ENCODE measurements at places on chromosomes 5 and 9.

GRCh38 chr9:34446468-34446891 lies 11.9 kb downstream of the FAM219A start:
- no peak for DNase-seq

DNA sequence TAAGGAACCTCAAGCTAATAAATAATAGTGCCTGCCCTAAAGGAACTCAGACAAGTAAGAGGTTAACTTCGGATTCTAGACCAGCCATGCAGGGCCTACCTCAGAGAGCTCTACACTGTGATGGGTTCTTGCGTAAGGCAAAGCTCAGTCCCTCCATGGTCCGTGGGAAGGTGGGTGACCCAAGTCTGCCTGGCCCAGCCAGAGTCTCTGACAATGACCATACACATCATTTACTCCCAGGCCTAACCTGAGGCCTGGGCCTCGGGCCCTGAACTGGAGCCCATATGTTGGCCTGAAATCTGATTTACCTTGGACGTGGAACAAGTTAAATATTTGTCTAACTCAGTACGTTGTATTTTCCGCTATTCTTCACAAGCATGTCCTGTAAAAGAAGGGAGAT lies 55.1 kb downstream of the TMEM174 start:
- DNase-seq, result no peak

DNA sequence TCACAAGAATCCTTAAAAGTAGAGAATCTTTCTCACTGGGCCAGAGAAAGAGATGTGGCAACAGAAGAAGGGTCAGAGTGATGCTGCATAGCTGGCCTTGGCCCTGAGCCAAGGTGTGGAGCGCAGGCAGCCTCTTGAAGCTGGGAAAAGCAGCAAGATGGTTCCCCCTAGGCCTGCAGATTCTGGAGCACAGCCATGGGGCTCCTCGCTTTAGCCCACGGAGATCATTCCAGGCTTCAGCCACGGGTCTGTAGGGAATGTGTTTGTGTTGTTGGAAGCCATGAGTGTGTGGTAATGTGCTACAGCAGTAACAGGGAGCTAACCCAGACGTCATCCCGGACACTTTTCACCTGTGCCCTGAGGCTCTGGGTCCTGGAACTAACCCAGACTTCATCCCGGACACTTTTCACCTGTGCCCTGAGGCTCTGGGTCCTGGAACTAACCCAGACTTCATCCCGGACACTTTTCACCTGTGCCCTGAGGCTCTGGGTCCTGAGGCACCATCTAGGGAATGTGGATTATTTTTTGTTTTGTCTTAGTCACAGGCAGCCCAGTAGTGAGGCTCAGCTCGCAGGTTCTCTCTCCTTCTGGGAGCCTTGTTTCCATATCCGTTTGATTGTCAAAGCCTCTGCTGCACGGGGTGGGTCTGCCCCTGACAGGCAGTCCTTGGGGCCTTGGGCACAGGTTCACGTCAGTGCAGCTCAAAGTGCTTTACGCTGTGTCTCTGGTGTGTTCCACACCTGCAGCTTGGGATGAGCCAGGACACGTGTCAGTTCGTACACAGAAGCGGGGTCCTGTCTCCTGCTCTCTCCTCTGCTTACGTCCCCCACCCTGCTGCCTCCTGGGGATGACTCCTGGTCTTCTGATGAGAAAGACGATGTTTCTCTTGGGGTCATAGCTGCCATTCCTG lies 56.3 kb upstream of the EXOC3 start:
- DNase-seq, result no peak

DNA sequence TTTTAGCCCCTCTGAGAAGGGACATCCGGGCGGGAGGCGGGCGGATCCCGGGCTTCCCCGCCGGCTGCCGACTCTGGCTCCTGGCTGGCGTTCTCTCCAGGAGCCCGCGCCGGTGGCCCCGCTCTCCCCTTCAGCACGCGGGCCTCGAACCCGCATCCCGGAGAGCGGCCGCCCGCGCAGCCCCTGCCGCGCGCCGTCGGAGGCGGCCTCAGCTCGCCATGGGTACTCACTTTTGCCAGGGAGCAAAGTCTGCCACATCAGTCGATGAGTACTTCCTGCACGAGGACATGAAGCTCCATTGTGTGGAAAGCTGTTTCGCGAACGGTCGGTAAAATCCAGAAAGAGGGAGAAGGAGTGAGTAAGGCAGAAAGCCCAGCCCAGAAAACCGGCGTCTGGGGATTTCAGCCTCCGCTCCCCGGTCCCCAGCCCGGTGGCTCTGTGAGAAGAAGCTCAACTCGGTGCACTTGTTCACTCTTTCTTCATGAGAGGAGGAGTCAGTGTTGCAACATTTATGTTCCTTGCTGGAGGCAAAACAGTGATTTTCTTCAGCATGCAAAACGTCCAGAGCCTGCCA lies at the start of gene PRLR:
TSS of gene PRLR (minus strand) at position 450 of the 574 bp plus-strand sequence. CDS start 140,867 bp downstream, outside the sequence.
- DNase-seq, result peak; percentile 69

GRCh38 chr5:130501151-130501865 lies 597.0 kb downstream of the CHSY3 start:
- no peak for DNase-seq

- DNase-seq, result no peak
Measured at GRCh38 chr5:89395111-89395510, 512.1 kb upstream of the MEF2C start.

DNA sequence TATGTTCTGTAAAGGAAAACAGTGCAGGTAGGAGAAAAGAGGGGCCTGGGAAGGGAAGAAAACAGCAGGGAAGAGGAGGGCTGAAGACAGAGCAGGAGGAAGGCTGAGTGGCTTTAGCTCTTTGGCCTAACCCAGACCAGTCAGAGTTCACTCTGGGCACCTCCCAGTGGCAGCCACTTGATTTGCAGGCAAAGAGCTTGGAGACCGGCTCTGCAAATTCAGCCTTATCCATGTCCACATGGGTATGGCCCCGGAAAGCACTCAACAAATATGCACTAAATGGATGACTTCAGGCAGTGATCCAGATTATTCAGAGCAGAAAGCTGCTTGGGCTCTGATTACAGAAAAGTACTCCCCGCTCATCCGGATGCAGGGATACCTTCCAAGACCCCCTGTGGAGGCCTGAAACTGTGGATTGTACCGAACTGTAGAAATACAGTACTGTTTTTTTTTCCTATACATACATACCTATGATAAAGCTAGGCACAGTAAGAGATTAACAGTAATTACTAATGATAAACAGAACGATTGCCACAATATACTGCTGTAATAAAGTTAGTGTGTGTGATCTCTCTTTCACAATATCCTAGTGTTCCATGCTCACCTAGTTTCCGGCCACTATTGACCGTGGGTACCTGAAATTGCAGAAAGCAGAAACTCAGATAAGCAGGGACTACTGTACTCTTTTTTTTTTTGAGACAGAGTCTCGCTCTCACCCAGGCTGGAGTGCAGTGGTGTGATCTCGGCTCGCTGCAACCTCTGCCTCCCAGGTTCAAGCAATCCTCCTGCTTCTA lies 4.6 kb upstream of the RNU6ATAC start:
- DNase-seq, result no peak

- no peak for DNase-seq
Measured at GRCh38 chr9:68577774-68578591, 37.3 kb upstream of the TMEM252 start.

DNA sequence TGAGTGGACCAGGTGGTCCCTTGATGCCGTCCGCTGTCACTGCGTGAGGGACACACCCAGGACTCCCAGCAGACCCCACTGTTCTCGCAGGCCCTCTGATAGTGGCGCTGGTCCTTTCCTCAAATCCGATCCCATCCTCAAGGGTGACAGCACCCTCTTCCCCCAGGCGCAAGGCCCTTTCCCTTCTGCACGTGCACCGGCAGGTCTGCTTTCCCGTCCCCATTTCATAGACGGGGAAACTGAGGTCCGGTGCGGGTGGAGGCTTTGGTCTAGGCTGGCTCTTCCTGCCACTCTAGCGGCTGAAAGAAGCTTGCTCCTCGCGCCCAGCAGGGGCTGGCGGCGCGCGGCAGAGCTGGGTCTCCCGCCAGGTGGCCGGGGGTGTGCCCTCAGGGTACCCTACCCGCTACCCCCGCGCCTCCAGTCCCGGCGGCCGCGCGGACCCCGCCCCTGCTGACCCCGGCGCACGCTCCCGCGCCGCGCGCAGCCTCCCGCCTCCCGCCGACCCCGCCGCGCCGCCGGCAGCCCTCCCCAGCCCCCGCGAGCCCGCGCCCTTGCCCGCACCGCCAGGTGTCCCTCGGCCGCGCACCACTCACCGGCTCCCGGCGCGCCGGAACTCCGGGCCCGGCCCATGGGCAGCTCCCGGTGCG lies 453 bp downstream of the RASGEF1C start:
- DNase-seq, result no peak

DNA sequence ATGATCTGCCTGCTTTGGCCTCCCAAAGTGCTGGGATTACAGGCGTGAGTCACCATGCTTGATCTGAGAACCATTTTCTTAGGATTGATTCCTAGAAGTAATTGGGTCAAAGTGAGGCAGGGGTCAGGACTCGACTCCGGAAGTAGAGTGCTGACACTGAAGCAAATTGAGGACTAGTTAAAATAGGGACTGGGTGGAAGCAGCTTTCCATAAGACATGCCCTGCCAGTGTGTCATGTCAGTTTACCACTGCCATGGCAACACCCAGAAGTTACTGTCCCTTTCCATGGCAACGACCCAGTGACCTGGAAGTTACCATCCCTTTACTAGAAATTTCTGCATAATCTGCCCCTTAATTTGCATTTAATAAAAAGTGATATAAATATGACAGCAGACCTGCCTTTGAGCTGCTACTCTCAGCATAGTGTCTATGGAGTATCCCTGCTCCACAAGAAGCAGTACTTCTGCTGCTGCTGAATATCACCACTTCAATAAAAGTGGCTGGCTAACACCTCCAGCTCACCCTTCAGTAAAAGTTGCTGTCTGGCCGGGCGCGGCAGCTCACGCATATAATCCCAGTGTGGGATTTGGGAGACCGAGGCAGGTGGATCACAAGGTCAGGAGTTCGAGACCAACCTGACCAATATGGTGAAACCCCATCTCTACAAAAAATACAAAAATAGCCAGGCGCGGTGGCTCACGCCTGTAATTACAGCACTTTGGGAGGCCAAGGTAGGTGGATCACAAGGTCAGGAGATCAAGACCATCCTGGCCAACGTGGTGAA lies 47.8 kb upstream of the JADE2 start:
- no peak for DNase-seq

DNA sequence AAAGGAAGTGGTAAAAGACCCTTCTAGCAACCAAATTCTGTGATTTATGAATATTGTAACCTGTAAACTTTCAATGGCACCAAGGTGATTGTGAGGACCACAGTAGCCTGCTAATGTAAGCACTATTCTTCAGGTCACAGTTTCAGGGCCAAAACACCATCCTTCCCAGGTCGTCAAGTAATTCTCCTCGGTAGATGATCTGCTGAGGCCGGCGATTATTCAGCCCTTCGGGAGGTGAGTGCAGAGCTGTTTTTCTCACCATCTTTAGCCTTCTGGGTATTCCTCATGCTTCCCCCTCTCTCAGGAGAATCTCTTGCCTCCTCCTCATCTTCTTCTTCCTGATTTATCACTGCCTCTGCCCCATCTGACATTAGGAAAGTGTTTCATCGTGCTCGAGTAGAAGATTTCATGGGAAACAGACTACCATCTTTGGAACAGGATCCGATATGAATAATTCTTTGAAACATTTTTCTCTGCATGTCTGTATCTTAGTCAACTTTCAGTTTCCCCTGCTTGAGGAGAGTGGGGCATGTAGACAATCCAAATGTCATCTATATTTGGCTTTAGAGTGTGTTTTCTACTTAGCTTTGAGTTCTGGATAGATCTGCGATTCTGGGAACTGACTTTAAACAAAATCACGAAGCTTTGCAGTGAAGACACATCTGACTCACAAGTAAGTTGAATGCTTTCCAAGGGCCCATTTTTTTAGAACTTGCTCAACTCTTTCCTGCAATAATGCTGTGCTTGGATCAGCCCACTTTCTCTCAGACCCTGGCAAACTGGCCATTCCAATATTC lies 173.9 kb downstream of the AOPEP start:
- no peak for DNase-seq

GRCh38 chr5:89421035-89421434 lies 538.1 kb upstream of the MEF2C start:
- no peak for DNase-seq

GRCh38 chr5:173119719-173120118 lies 24.6 kb upstream of the BNIP1 start:
- no peak for DNase-seq

DNA sequence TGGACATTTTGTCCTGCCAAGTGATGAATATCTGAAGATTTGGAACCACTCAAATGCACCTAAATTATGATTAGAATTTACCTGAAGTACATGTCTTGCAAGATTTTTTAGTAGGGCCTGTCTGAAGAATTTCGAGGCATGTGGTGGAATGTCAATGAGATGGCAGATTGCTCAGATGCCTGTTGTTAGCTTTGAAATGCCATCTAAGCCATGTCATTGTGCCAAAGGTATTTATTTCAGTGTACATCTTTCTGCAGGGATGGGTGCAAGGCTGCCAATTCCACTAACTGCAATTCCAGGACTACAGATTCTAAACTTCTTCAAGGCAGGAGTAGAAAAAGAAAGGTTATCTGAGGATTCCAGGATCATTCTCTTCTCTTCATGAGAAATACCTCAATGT lies 9.1 kb upstream of the GNAQ start:
- DNase-seq, result no peak

- DNase-seq, result no peak
Measured at GRCh38 chr9:100689635-100690034, 111.8 kb downstream of the CAVIN4 start.

- no peak for DNase-seq
Measured at GRCh38 chr5:84255315-84255714, 129.4 kb downstream of the EDIL3 start.

DNA sequence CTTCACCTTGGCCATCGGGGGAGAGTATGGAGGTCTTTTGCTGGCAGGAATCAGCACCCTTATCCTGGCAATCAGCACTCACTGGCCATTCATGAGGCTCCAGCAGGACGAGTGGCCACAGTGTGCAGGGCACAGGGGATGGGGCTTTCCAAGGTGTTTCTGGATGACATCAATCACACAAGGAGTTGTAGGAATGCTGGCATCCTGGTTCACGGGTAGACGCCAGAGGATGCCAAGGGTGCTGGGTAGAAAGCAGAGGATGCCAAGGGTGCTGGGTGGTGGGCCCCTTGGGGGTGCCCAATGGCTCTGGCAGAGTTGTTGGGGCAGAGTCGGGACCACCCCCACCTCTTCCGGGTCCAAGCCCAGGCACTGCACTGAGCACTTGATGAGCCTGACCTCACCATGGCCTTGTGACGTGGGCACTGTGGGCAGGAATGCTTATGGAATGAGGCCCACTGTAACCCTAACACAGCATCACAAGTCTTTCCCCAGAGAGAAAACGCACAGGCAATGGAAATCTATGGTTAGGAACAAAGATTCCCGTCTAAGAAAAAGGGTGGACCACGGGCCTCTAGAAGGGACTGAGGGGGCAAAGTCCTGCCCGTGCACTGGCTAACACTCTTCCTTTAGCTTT lies 29.1 kb downstream of the CEL start:
- DNase-seq, result no peak

DNA sequence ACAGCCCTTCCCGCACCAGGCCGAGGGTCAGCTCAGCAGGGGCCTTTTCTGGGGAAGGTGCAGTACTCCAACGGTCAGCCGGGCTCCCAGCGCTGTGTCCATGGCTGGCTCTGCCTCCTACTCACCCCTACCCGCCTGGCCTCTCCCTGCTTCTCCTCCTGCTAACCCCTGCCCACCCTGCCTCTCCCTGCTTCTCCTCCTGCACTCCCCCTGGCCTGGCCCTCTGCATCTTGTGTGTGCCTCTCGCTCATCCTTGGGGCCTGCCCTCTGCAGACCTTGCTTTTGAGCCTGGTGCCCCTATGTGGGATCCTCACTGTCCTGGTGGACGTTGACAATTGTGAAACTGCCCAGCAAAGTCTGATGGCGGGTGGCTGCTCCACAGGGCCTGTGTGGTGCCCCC lies 274.6 kb upstream of the IRX2 start:
- DNase-seq, result no peak
